ENCODE measurements at places on chromosomes 16 and 17. TPM values are rescaled to one million over a fixed set of nuclear protein-coding genes. Genes with fewer than 3 reads are reported as not detected.

DNA sequence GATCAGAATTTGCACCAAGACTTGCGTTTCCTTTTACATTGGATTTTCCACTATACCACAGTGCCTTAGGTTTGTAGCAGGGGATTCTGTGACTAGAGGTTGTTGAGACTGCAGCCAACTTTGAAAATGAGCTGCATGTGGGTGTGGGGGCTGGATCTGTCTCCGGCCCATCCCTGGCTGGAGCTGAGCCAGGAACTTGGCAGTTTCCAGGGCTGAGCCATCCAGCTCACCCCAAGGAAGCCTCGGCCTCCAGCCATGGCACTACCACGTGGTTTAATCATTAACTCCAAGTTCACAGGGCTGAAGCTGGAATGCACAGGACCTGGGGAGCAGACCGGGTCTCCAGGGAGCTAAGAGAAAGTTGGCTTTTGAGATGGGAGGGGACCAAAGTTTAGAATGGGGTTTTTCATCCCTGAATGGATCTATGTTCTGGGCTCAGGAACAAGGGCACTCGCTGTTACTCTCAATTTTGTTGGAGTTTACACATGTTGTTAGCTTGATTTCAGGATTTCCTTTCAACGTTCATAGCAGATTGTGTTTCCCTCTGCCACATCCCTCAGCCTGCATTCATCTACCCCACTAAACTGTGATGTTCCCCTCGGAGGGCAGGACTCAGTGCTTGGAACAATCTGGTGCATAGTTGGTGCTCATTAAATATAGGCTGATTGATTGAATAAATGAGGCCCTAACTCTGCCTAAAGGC, 42.3 kb upstream of the HNF1B start:
- DNase-seq, result no peak

NOL11 gene
- total RNA-seq, result 27.0 TPM

GRCh38 chr17:4180791-4181190, 37.8 kb downstream of the CYB5D2 start:
- no peak for DNase-seq

GRCh38 chr16:66728117-66728787, 23.2 kb downstream of the DYNC1LI2 start:
- DNase-seq, result peak; percentile 66

DNA sequence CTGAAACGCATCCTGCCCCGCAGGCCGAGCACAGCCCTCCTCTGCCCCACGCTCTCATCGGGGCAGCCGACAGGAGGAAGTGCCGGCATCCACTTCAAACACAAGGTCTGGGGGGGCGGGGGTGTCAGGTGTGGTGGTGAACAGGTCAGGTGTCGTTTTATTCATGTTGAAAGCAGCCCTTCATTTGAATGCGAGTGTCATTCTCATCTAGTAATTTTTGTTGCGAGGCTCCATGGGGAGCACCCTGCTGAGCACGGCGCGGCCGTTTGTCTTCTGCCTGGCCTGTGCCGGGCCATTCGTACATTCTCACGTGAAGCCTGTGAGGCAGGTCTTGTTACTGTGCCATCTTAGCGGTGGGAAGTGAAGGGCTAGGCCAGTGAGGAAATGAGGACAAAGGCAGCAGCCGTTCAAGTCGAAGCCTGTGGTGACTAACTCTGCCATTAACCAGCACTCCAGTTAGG, 1.9 kb downstream of the ACSF3 start:
- DNase-seq, result no peak

TEKT3 gene
- not detected for total RNA-seq

DNA sequence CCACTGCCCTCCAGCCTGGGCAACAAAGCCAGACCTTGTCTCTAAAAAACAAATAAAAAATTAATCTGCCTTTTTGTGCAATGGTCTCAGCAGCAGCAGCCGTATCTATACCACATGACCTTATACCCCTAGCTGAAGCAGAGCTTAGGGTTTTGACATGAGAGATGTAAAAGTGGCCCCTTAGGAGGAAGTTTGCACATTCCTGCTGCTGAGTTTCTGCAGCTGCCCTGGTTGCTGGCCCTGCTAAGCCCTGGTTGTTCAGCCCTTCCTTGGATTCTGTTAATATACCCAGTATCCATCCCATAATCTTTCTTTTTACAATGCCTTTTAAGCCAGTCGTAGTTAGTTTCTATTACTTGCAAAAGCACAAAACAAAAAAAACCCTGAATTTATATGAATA, 33.0 kb upstream of the PRKCB start:
- DNase-seq, result no peak

GAS7 gene
- total RNA-seq, result 1.7 TPM

DNA sequence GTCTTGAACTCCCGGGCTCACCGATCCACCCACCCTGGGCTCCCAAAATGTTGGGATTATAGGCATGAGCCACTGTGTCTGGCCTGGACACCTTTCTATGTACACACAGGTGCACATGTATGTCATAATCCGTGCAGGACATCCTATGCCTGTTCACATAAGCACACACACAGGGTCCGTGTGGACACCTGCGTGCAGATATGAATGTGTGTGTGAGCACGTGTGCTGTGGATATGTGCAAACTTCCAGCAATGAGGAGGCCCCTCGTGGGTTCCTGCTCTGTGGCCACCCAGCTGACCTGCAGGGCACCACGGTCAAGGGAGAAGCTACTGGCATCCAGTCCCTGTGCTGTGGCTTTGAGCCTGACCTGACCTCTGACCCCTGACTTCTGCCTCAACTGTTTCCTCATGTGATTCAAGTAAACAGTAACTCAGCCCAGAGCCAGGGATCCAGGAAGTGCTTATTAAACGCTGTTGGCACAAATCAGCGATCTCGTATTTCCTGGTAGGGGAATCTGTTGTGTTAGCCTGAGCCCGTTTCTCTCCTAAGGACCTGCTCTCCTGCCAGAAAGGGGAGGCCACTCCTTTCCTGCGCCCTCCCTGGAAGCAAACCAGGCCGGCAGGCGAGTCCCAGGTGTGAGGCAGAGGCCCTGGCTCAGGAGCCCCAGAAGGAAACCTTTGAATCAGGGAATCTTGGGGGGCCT, 6.5 kb downstream of the CPNE7 start:
- peak; percentile 48 for DNase-seq

DNA sequence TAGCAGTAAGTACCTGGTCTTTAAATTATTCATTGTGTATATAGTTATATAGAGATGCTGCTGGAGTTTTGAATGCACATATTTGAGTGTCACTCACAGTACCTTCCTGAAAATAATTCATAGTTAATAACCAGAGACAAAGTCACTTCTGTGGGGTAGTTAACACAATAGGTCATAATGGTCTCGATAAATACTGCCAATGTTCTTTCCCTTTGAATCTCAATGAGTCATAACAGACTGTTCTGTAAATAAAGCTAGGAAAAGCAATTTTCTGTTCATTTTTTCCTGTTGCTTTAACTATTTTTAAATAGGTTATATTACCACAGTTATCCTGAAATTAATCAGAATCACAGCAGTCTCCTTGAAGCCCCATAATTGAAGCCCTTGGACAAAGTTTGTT, 87.2 kb downstream of the MAP2K4 start:
- DNase-seq, result peak; percentile 22

Data from bronchial epithelial cell (primary cell).